Esophagus (tissue), 2 donors: ENCODE measurements at places on chromosomes 6 and 20. TPM values are rescaled to one million over a fixed set of nuclear protein-coding genes. Genes with fewer than 3 reads are reported as not detected.

The CCN6 gene
- polyA plus RNA-seq: 0.02 TPM

The ZSCAN23 gene
- 0.14 TPM for polyA plus RNA-seq

The ARFGEF2 gene
- 6.5 TPM for polyA plus RNA-seq

The PAK5 gene
- 0.39 TPM for polyA plus RNA-seq

The SLC26A8 gene
- polyA plus RNA-seq: not detected

The VSX1 gene
- polyA plus RNA-seq: not detected

The ANGPT4 gene
- 0.08 TPM for polyA plus RNA-seq

The EPB41L1 gene
- polyA plus RNA-seq: 30.2 TPM
